ENCODE measurements at places on chromosomes 12 and 14. TPM values are rescaled to one million over a fixed set of nuclear protein-coding genes. Genes with fewer than 3 reads are reported as not detected.

The EIF2S3B gene
- total RNA-seq = 2.3 TPM

The KRT8 gene
- not detected for total RNA-seq

The TAS2R20 gene
- total RNA-seq = 2.2 TPM

The TSHR gene
- not detected for total RNA-seq

The SLC10A1 gene
- not detected for total RNA-seq

The CLEC4D gene
- total RNA-seq = not detected

- no peak for DNase-seq
- H3K27me3 ChIP-seq = no peaks in the 10 kb centered on the region
- no peak overlapping the region for H3K4me3 ChIP-seq
- no peaks in the 10 kb centered on the region for H3K36me3 ChIP-seq
- H3K4me1 ChIP-seq = peaks cover 16% of the 10 kb centered on the region
These were observed 227.2 kb upstream of the ATP2B1 start for GRCh38 chr12:89935850-89936249.

DNA sequence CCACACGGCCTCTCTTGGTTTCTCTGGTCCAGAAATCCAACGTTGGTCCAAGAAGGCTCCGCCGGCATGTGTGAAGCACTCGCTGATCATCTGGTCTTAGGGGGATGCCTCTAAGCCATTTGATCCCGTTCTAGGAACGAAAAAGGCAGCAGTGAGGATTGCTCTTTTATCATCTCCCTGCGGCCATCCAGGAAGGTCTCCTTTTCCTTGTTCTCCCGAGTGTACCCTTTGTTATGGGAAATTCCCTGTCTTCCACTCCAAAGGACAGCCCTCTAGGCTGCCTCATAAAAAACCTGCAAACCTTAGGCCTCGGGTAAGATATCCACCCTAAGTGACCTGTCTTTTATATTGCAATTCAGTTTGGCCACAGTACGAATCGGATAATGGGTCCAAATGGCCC is 85.8 kb downstream of the TMTC3 start:
- H3K27me3 ChIP-seq = no peaks in the 10 kb centered on the region
- DNase-seq = no peak
- H3K36me3 ChIP-seq = no peaks in the 10 kb centered on the region
- no peak overlapping the region for H3K4me3 ChIP-seq
- peaks cover 4% of the 10 kb centered on the region for H3K4me1 ChIP-seq
- H3K27ac ChIP-seq = no peak overlapping the region

DNA sequence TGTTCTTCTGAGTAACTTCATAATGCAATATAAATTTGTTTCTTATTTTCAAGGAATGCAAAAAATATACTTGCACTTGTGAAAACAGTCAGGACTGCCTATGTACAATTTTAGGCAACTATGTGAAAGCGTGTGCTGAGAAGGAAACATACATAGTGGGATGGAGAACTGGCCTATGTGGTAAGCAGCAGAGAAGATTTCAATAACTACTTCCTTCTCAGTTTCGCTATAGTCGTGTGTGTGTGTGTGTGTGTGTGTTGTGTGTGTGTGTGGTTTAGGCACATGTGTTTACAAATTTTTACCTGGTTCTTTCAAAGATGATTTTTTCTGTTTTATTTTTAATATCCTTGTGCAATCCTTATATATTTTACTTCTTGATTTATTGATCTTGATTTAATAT is 211.8 kb downstream of the LRRK2 start:
- DNase-seq = no peak
- H3K27ac ChIP-seq = no peak overlapping the region
- H3K27me3 ChIP-seq = no peaks in the 10 kb centered on the region
- no peaks in the 10 kb centered on the region for H3K4me1 ChIP-seq
- H3K4me3 ChIP-seq = no peak overlapping the region

- no peak overlapping the region for H3K4me3 ChIP-seq
- no peak for DNase-seq
- peaks cover 14% of the 10 kb centered on the region for H3K4me1 ChIP-seq
- H3K27ac ChIP-seq = no peak overlapping the region
- no peaks in the 10 kb centered on the region for H3K36me3 ChIP-seq
These were observed 92.5 kb downstream of the FBXL14 start for GRCh38 chr12:1501695-1502378.

GRCh38 chr14:65357113-65357512 is 55.4 kb upstream of the FUT8 start:
- H3K36me3 ChIP-seq = peaks cover 56% of the 10 kb centered on the region
- no peak overlapping the region for H3K4me3 ChIP-seq
- no peaks in the 10 kb centered on the region for H3K27me3 ChIP-seq
- peaks cover 61% of the 10 kb centered on the region for H3K4me1 ChIP-seq
- no peak for DNase-seq
- peak overlapping the region; percentile 83 for H3K27ac ChIP-seq

- peaks cover 32% of the 10 kb centered on the region for H3K36me3 ChIP-seq
- DNase-seq = peak; percentile 63
- peaks cover 32% of the 10 kb centered on the region for H3K4me1 ChIP-seq
- H3K27me3 ChIP-seq = no peaks in the 10 kb centered on the region
These were observed 618 bp downstream of the RNF34 start for GRCh38 chr12:121400332-121401139.

GRCh38 chr12:115210533-115211252 is 526.7 kb upstream of the TBX3 start:
- H3K4me3 ChIP-seq = no peak overlapping the region
- no peaks in the 10 kb centered on the region for H3K27me3 ChIP-seq
- no peaks in the 10 kb centered on the region for H3K36me3 ChIP-seq
- DNase-seq = no peak
